ENCODE measurements at places on chromosomes 16 and 17. TPM values are rescaled to one million over a fixed set of nuclear protein-coding genes. Genes with fewer than 3 reads are reported as not detected.
A peak's percentile ranks its signal among the peaks of the same experiment; 100 is the strongest.

DNA sequence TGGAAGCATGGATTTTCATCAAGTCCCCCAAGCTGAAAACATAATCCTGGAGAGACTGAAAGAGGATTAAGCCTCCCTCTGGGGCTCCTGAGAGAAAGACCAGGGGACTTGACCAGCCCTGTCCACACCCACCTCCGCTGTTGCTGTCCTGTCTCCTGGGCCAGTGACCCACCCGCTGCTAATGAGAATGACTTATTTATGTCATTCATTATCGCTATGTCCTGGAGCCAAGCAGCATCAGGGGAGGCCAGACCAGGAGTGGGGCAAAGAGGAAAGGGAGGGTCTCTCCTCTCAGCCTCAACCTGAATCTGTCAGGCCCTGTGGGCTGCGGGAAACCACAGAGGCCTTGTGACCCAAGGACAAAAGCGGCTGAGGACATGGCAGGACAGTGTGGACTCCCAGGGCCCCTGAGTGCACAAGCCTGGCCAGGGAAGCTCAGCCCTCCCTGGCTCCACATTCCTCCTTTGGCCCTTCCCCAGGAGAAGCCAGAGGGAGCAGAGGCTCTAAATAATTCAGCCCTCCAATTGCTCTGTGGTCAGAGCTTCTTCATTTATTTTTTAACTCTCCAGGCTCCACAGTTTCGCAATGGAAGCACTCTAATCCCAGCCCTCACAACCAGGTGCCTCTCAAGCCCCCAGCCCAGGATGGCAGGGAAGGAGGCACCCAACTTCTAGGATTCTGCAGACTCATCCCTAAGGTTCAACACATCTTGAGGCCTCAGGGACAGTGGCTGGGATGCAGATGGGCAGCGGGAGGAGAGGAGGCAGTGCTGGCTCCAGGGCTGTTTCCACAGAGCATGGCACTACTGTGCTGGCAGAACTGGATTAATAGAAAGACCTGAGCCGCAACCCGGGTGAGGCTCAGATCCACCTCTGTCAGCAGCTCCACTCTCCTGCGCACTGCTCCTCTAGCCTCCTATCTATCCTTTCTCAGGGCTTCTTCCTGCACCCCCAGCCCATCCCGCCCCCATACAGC lies 19.1 kb downstream of the CUEDC1 start:
- DNase-seq: no peak

GRCh38 chr16:57115514-57116182 lies 23.3 kb downstream of the CPNE2 start:
- DNase-seq: peak; percentile 80

- DNase-seq: no peak
Measured at GRCh38 chr17:8606401-8606800, 24.1 kb downstream of the MYH10 start.

The ICAM2 gene
- total RNA-seq: 22.0 TPM

- no peak for DNase-seq
Measured at GRCh38 chr16:88883946-88884345, 17.5 kb upstream of the PABPN1L start.

DNA sequence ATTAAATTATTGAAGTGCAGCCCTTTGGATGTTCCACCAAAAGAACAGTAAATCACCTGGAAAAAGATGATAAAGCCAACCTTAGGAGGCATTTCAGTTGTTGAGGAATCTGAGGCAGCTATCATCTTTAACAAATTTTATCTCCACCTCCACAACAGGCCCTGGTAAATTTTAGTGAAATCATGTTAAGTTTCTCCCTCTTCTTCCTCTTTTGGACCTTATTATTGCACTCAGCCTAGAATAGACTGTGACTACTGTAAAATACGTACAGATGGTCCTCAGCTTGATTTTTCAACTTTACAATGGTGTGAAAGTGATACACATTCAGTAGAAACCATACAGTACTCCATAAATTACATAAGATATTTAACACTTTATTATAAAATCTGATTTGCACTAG lies 90.3 kb downstream of the USP32 start:
- DNase-seq: no peak

The SULT1A1 gene
- total RNA-seq: 23.2 TPM

DNA sequence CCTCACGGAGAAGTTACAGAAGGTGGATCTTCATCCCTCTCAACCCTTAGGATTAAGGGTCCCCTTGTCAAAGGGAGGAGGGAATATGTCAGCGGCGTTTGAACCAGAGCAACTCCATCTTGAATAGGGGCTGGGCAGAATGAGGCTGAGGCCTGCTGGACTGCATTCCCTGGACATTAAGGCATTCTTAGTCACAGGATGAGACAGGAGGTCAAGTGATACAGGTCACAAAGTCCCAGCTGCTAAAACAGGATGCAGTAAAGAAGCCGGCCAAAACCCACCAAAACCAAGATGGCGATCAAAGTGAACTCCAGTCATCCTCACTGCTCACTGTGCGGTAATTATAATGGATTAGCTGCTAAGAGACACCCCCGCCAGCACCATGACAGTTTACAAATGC lies 36.7 kb downstream of the RBFOX3 start:
- DNase-seq: no peak
